ENCODE measurements at places on chromosomes 13 and 19. TPM values are rescaled to one million over a fixed set of nuclear protein-coding genes. Genes with fewer than 3 reads are reported as not detected.

The FPR3 gene
- total RNA-seq = not detected

The CD70 gene
- not detected for total RNA-seq

The PLK5 gene
- total RNA-seq = not detected

The ZNF222 gene
- total RNA-seq = 5.8 TPM

The COPE gene
- 262 TPM for total RNA-seq

The PRKD2 gene
- total RNA-seq = 37.7 TPM

The AMER2 gene
- total RNA-seq = not detected
